CD4-positive, alpha-beta T cell treated with Interleukin-17A for 1 hour (primary cell): ENCODE measurements at places on chromosomes 12 and 14.

GRCh38 chr14:24367514-24368211 is at the start of gene NFATC4:
Gene NFATC4, plus strand, starts transcription at chr14:24368184. Its CDS starts 157 bp downstream, at chr14:24368341.
- DNase-seq: no peak

GRCh38 chr14:100864206-100864605 is 38.3 kb downstream of the MEG3 start:
- no peak for DNase-seq

DNA sequence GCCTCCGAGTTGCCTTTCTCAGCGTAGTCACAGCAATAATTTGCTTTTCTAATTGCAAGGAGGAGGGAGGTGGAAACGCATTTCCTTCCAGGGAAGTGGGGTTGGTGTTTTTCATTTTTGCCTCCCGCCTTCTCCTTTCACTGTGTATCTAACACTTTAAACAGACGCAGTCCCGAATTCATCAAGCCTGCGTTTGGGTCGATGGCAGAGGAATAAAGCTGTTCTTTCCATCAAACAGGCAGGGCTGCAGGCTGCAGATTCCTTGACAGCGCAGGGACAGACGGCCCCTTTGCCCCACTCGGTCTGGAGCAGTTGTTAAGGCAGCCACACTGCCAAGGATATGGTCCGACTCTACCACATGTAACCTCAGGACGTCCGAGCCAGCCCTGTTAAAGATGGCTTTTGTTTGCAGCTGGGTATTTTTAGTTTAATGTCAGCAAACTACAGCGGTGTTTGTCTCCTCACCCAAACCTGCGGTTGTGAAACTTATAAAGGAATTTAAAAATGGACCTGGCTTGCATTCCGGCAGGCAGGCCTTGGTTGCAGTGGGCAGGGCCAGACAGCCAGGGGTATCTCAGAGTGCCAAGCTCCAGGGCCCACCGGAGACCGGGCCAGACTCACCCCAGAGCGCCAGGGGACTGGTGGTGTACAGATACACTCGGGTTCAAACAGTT is 2.1 kb downstream of the CHST11 start:
- no peak for DNase-seq

DNA sequence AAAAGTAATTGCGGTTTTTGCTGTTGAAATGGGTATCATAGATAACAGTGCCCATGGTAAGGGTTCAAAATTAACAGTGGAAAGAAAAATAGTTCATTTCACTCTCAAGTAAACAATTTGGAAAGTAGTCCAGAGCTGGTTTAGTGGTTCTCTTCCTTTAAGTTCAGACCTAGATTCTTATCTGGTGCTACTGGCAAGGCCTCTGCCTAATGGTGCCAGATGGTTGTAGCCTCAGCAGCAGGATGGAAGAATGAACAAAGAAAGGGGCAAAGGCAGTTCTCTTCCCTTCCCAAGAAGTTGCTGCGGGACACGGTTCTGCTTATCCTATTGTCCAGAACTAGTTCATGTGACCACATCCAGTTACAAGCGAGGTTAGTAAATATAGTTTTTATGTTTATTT is 10.5 kb downstream of the ARG2 start:
- no peak for DNase-seq

- no peak for DNase-seq
Observed at GRCh38 chr14:104722938-104723650, 935 bp upstream of the ADSS1 start.

GRCh38 chr14:20516921-20517320 is 11.6 kb downstream of the RNASE10 start:
- no peak for DNase-seq

DNA sequence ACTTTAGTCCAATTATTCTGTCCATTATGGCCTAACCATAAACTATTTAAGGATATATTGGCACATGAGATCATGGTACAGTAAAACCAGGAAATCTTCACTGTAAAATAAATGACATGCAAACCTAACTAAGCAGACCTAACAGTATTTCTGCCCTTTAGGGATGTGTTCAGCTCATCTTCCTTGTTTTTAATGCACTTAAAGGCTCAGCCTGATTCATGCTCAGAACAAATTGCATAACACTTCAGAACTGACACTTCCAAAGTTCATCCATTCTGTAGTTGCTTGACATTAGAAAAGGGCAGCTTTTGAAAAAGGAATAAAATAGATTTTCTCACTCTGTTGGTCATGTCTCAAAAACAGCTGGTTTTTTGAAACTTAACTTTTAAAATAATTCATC is 708.5 kb downstream of the C12orf50 start:
- DNase-seq: no peak

DNA sequence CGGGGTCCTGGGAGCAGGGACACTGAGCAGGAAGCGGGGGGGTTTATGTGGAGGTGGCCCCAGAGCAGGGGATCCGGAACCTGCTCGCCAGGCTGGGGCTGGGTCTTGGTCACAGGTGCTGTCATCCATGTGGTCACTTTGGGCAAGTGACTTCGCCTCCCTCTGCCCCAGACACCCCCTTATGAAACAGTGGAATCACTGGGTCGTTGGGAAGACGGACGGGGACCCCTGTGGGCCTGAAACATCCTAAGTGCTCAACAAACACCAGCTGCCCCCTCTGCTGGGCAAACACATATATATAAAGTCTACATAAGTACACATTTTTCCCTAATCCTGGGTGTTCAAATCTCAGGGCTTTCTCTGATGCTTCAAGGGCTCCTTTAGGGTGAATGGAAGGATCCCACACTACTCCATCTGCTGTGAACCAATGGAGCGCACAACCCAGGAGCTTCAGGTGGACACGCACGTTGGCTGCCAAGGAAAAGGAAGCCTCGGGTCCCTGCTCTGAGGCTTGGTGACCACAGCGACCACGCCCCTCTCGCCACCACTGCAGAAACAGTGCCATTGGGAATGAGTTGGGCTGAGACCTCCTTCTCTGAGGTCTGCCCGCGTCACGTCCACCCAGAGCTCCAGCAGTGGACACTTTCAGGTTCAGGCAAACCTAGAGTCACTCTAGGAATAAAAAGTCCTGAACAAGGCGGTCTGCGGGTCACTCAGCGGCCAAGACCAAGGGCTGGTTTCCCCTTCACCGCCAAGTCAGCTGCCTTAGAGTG is 54.6 kb downstream of the CDC42BPB start:
- DNase-seq: no peak

GRCh38 chr14:41298328-41298690 is 308.4 kb upstream of the LRFN5 start:
- DNase-seq: no peak

- no peak for DNase-seq
Observed at GRCh38 chr14:95055318-95055717, 102.0 kb downstream of the DICER1 start.

GRCh38 chr12:47845081-47845480 is 25.4 kb upstream of the HDAC7 start:
- no peak for DNase-seq
